ENCODE measurements at places on chromosomes 2 and 18.
A peak's percentile ranks its signal among the peaks of the same experiment; 100 is the strongest.

GRCh38 chr18:45596036-45596435, 19.2 kb upstream of the SLC14A2 start:
- DNase-seq = no peak

GRCh38 chr2:154195644-154196195, 324.0 kb downstream of the GALNT13 start:
- DNase-seq = no peak

- DNase-seq = no peak
Observed at GRCh38 chr18:35467624-35468016, 30.1 kb downstream of the INO80C start.

DNA sequence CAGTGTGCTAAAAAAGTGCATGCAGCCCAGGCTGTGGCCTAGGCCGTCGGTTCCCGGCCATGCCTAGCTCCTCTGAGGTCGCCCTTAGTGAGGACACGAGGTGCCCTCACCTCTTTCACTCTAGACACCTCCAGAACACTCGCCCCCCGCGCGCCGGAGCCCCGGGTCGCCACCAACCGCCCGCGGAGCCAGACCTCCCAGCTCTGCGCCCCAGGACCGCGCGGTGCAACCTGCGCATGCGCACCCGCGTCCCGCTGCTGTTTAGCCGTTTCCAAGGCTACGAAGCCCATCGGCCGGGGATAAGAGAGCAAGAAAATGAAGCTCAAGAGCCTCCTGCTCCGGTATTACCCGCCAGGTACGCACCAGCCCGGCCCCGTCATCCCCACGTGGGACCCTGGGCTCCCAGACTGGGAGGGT, at the start of gene DAW1:
DAW1 (plus strand) TSS at position 257 of the 417 bp plus-strand sequence; CDS start at position 316, 59 bp downstream.
- peak; percentile 70 for DNase-seq

GRCh38 chr2:102487761-102488462, 14.9 kb downstream of the SLC9A4 start:
- no peak for DNase-seq

DNA sequence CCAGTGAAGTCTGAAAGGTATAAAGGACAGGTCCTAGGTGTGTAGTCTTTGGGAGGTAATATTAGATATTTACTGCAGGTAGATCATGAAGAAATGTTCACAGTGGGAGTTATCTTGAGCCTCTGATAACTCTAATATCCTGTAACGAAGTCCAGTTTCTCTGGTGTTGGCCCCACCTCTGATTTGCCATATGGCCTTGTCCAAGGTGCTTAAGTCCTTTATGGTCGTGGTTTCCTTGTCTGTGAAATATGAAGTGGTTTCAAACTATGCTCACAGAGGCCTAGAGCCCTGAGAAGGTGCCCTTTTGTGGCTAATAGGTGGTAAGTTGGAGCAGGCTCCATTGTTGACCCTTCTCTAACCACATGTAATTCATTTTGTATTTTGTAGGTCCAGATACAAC, 190.7 kb downstream of the ICOS start:
- DNase-seq = no peak

DNA sequence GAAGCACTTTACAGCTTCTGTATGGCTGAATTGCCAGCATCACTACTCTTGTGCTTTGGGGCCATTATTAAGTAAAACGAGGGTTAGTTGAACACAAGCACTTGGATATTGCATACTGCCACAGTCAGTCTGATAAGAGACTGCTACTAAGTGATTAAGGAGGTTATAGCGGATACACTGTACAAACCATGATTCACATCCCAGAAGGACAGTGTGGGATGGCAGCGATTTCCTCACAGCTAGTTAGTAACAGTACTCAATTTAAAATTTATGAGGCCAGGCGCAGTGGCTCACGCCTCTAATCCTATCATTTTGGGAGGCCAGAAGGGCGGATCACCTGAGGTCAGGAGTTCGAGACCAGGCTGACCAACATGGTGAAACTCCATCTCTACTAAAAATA, 2.6 kb upstream of the BMPR2 start:
- peak; percentile 47 for DNase-seq

DNA sequence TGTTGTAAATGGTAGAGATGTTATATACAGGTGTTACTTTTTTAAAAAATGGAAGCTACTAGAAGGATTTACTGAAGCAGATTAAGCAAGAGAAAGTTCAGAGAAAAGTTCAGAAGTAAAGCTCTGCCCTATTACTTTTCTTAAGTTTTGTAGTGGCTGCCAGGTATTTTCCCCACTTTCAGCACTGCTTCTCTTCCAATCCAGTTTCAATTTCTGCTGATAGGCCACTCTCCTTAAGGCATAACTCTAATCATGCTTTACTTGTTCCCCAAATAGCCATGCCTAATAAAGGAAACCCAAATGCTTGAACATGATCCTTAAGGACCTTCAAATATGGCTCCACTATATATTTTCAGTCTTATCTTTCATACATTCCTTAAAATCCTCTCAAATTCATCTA, 880.8 kb upstream of the CDH2 start:
- DNase-seq = no peak

DNA sequence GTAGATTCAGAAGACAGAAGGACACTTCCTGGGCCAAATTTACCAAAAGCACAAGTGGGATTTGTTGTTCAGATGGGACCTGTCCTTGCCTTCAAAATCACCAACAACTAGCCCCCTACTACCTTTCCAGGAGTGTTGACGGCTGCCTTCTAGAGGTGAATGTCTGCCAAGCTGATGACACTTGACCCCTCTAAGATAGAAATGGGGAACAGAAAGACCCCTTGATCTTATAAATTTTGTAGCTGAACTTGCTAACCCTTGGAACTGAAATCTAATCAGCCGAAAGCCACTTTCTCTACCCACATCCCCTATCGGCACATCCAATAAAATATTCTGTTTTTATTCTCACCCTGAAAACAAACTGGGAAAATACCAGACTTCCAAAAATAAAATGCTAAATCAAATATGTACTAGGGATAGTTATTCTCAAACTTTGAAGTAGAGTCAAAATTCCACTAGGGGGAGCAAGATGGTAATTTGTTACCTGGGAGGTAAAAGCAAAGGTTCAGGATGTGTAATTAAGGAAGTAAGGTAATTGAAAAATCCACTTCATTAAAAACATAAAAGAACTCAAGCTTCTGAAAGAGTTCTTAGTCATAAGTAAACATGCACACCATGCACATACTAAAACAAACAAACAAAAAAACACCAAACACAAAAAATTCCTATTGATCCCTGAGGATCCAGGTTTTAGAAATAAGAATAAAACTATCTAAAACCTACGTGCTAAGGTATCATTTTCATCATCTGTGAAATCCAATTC, 119.2 kb downstream of the ANKRD44 start:
- DNase-seq = no peak

DNA sequence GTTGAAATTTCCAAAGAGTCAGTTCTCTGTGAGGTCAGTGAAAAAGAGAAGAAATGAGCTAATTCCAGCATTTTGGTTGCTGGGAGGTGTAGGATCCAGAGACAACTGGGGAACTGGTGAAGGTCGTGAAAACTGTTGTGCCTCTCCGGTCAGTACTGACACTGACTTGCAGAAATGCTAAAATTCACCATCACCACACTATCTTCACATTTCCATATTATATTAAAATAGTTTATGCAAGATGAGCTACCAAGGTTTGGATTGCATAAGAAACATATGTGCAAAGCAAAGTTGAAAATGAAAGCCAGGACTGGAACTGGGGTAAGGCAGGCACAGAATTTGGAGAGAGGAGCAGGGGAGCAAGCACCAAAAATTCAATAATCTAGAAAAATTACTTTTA, 21.8 kb downstream of the RIT2 start:
- DNase-seq = no peak

DNA sequence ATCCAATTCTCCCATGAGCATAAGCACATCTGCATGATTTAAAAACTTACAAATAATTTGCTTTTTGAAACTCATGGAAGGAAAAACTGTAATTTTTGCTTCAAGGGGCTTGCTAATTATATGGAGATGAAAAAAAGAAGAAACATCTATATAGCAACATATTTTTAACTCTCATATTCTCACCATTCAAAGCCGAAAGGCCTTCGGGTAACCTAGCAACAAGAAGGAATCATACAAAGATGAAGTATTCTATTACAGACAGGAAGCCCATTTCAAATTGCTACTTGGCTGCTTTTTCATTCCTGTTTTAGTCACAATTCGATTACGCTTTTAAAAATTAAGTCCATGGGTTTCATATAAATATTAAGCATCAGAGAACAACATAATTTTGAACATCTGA, 39.2 kb upstream of the RNU4ATAC start:
- no peak for DNase-seq

DNA sequence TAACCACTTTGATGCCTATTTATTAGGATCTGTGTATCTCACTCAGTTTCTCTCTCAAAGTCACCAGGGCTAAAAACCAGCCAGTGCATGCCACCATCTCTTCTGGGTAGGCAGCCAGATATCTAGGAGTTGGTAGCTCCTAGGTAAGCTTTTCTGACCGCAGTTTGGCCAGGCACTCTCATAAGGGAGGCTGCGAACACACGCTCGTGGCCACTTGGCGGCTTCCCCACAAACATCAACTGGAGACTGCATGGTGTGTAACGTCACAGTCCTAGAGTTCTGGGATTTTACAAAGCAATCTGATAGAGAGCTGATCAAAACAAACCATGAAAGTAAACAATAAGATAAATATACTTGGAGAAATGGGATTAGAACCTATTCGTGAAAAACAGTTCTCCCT, 424.3 kb upstream of the ACVR2A start:
- DNase-seq = no peak

DNA sequence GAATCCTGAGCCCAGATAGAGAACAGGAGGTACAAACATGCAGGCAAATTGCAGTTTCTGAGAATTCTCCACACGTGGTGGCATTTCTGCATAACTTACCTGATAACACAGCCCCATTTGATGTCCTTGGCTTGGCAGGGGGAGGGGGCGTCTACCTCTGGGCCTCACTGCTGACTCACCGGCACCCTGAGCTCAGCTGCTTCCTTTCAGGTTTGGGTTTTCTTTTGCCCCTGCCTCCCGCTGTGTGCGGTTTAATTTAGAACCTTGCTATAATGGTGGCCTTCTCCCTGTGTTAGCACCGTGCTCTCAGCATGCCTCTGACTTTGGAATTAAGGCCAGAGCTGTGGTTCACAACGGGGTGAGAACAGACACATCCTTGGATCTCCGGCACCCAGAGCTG, 4.4 kb downstream of the CTIF start:
- no peak for DNase-seq

GRCh38 chr2:46555011-46555410, 75.6 kb downstream of the TMEM247 start:
- no peak for DNase-seq

- no peak for DNase-seq
Observed at GRCh38 chr2:33215983-33216382, 260.5 kb upstream of the RASGRP3 start.

- no peak for DNase-seq
Observed at GRCh38 chr2:88624477-88624876, 2.8 kb downstream of the EIF2AK3 start.

GRCh38 chr2:130765464-130765863, 10.1 kb downstream of the AMER3 start:
- DNase-seq = no peak

DNA sequence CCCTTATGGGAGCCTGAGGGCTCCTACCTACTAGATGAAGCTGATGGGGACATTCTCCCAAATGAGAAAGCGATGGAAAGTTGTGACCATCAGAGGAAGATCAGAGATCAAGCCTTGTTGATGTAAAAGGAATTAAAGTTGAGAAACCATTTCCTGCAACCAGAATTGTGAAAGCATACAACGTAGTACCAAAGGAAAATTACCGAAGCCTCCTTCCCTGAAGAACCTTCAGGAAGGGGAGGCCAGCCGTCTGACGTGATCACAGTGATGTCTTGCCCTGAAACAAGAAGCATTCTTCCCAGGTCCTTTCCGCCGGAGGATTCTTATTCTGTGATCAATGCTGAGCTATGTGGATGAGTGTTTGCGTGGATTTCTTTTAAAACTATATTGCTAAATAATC, 211.6 kb upstream of the TNP1 start:
- DNase-seq = no peak

DNA sequence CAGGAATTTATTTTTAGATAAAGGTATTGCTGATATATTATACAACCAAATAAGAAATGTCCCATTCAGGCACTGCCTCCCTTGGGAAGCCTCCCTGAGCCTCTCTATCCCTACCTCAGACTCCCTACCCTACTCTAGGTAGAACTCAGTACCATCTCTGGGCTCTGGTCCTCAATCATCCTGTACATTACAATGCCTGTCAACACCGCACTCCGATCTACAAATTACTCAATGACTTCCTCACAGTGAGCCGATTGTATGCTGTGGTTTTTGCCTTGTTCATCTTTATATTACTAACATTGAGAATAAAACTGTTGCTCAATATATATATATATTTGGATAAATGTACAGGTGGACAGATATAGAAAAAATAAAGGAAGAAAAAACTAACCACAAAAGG, 207.5 kb downstream of the STK39 start:
- no peak for DNase-seq

DNA sequence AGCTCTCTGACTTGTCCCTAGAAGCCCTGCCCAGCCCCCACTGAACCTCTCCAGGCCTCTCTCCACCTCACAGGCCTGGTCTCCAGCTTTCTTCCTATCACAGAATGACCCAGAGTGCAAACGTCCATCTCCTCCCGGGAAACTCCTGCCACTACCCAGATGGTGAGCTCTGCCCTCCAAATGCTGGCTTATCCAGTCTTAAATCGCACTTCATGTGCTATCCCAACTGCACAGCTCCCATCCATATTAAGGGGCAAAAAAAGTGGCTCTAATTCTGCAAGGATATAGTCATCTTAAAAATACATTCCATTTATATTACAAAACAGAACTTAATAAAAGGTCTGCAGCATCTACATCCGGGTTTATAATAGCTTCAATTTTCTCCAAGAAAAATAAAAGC, 70.8 kb upstream of the CDC42EP3 start:
- DNase-seq = no peak

- DNase-seq = no peak
Observed at GRCh38 chr18:8623549-8624106, 14.4 kb downstream of the RAB12 start.

- no peak for DNase-seq
Observed at GRCh38 chr2:75002007-75002406, 43.6 kb downstream of the POLE4 start.

- DNase-seq = no peak
Observed at GRCh38 chr2:78734221-78734620, 291.3 kb upstream of the REG3G start.

GRCh38 chr18:76821875-76822505, 367 bp upstream of the ZNF236 start:
- DNase-seq = peak; percentile 89

DNA sequence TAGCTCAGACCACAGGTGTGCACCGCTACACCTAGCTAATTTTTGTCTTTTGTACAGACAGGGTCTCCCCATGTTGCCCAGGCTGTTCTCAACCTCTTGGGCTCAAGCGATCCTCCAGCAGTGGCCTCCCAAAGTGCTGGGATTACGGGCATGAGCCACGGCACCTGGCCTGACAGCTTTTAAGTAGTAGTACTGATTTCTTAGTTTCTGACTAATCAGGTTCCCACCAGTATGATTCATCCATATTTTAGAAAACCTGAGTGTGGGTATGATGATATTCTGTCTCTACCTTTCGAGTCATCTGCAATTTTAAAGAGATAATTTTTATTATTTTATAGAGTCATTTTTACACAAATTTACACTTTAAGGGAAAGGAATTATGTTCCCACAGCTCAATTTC, 46.4 kb upstream of the GULP1 start:
- no peak for DNase-seq
